ENCODE measurements at places on chromosomes 3 and 15.

DNA sequence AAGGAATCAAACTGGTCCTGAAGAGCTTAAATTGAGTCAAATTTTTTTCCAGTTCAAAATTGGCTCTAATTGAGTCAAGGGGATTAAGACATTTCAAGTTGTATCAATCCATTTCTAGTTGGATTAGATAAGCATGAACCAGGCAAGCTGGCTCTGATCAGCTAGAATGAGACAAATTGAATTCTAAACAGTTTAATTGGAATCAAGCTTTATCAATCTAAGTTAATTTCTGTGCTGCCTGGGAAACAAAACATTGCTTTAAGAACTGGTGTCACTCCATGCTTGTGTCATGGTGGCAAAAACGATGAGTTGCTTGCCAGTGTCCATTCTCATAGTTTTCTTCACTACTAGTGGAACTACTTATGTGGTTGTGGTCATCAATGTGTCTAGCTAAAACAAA is 116.8 kb downstream of the TGFBR2 start:
- DNase-seq = no peak

- DNase-seq = no peak
These were observed 112.5 kb downstream of the ADAMTS9 start for GRCh38 chr3:64575211-64575844.

DNA sequence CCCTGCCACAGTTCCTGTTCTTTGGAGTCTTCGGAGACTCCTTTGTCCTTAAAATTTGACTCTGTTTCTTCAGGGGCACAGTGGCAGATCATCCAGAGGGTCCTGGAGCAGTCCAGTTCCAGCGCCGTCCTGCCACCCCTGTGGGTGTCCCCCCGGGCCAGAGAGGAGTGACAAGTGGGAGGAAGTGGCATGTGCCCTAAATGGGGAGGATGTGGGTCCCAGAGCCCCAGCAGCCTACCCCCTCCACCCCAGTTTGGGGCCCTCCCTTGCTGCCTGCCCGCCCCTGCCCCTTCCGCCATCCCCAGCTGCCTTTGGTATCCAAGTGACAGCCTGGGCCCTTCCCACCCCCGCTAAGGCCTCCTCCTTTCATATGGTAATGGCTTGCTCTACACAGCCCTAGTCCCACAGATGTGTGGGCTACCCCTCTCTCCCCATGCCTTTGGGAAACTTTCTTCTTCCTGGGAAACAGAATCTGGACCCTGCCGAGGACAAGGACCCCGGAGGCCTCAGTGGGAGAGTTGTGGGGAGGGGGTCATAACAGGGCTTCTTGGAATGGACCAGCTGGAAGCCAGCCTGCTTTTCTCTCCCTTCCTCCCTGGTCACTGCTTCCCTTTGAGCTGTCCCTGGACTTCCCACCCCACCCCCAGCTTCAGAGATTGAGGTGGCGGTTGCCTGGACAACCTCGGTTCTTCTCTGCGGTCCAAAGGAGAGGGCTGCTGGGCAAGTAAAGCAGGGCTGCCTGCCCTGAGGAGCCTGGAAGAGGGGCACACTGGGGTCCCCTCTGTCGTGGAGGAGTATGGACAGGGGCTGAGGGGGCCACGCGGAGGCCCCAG is 43.2 kb downstream of the KLHL25 start:
- peak; percentile 16 for DNase-seq

DNA sequence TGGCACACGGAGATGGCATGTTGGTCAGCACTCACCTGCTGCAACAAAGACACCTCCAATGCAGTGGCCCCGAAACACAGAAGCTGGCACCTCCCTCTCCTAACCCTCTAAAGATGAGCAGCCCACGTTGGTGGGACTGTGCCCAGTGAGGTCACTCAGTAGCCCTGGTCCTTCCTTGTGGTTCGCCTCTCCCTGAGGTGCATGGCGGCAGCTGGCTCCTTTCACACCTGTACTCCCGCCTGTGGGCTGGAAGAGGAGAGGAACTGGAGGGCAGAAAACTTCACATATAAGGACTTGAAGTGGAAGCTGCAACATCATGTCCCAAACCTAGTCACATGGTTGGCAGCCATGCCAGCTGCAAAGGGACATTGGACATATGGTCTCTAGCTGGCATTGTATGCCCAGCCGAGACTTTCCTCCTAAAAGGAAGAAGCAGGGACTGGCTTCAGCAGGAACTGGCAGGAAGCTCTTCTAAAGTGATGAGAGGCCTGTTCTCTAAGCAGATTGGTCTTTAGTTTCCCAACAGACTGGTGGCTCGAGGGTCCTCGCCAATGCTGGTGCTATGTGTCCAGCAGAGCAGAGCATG is 10.8 kb upstream of the C3orf22 start:
- DNase-seq = no peak

DNA sequence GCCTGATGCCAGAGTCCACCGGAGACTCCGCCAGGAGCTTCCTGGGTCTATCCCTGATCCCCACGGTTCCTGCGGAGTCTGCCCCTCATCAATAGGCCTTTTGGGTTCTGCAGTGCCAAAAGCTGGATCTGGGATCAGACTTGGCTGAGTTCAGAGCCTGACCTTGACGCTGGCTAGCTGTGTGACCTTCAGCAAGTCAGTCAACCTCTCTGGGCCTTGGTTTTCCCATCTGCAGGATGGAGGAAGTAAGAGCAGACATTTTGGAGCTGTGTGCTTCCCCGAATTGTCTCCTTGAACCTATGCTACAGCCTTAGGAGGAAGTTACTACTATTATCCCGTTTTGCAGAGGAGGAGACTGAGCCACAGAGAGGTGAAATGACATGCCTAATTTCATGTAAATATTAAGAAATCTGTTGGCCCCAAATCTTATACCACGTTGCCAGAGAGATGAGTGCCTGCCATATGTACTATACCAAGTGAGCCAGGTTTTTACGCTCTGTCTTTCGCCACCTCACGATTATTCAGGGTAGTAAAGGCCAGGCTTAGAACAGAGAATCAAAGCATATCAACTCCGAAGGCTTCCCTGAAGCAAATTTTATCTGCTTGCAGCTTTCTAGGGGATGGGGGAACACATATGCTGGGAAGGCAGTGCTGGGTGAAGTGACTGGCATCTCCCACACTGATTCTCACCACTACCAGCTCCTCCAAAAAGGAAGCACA is 112.5 kb downstream of the SRGAP3 start:
- DNase-seq = no peak

GRCh38 chr15:49832511-49832910 is 211.7 kb downstream of the DTWD1 start:
- no peak for DNase-seq

DNA sequence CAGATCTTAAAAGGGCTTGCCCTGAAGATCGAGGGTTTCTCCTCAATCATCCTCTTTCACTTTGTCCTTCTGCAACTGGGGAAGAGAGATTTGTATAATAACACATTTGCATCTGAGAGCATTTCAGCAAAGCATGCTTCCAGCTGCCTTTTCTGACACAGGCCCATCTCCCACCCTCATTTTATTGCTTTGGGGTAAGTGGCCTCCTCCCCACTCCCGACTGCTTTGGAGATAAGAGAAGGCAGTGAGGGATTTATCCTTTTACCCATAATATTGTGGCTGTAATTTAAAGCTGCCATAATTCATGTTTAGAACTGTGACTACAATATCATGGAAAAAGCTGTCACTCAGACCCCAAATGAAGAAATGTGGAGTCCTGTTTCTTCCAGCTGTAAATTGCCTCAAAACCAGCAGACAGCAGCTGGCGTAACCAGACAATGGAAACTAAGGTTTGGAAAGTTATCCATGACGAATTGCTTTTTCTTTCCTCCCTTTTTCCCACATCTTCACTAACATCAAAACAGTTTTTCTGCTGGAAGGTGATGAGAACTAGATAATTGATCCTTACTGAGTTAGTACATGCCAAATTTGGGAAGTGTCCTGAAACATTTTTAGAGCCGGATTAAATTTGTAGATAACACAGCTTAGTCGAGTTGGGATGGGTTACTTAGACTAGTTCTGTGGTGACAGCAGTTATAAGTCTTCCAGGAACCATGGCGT is 104.2 kb upstream of the PFN2 start:
- no peak for DNase-seq

- DNase-seq = no peak
These were observed 119.5 kb downstream of the CHST2 start for GRCh38 chr3:143239031-143239430.

GRCh38 chr3:88812576-88812975 is 294.8 kb upstream of the EPHA3 start:
- no peak for DNase-seq

DNA sequence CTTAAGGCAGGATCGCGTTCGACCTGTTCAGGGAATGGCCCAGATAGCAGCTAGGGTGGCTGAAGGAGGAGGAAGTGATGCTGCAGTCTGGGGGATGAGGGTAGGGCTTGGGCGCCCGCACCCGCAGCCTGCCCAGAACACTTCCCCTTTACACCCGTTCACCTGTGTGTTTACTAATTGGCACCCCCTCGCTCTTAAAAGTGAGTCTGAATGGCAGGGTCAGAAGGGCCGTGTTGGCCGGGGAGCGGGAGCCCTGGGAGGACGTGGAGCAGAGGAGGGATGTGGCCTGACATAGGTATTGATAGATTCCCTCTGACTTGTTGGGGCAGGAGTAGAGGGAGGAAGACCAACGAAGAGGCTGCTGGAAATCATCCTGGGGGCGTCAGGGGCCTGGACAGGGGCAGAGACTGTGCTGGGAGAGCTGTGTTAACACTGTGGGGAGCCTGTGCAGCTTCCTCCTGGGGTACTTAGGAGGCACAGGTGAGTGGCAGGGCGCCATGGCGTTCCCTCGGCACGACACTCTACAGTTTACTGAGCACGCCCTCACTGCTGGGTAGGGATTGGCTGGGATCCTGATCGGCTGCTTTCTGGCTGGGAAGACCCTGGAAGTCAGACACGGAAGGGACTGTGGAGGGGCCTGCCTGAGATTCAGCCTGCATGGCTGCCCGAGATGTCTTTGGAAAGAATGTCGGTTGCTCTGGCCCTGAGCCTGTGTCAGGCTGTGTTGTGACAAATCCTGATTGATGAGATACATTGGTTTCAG is 51.7 kb downstream of the SLC6A6 start:
- no peak for DNase-seq

GRCh38 chr3:61562721-61563312 is 1.4 kb downstream of the PTPRG start:
- no peak for DNase-seq

GRCh38 chr3:84136425-84136824 is 822.4 kb upstream of the CADM2 start:
- DNase-seq = no peak

GRCh38 chr3:72446218-72447058 is 401.8 kb downstream of the SHQ1 start:
- DNase-seq = peak; percentile 36
